ENCODE measurements at places on chromosomes 3 and 15. TPM values are rescaled to one million over a fixed set of nuclear protein-coding genes. Genes with fewer than 3 reads are reported as not detected.
A peak's percentile ranks its signal among the peaks of the same experiment; 100 is the strongest.

- H3K27ac ChIP-seq = no peak overlapping the region
- peak; percentile 10 for DNase-seq
- H3K27me3 ChIP-seq = no peaks in the 10 kb centered on the region
- peaks cover 11% of the 10 kb centered on the region for H3K36me3 ChIP-seq
- peaks cover 5% of the 10 kb centered on the region for H3K4me1 ChIP-seq
Observed at GRCh38 chr3:129461461-129462146, 21.6 kb downstream of the IFT122 start.

GRCh38 chr3:109921509-109921908 is 584.2 kb upstream of the DPPA4 start:
- H3K27ac ChIP-seq = no peak overlapping the region
- H3K4me3 ChIP-seq = no peak overlapping the region
- peaks cover 6% of the 10 kb centered on the region for H3K4me1 ChIP-seq
- DNase-seq = no peak
- H3K36me3 ChIP-seq = no peaks in the 10 kb centered on the region

DNA sequence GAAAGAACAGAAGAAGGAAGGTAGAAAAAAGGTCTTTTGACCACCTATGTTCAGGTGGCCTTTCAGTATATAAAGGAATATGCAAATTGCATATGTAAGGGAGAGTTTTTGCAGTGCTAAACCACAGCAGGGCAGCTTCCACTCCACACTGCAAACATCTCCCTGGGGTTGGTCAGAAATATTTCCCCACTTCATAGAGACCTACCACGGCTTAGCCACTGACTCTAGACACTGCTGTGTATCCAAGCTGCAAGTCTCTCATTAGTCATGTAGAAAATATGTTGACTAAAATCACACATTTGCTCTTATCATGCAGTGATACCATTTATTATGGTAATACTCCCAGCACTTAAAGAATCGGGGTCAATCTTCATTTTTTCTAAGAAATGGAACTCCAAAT is 214.9 kb upstream of the NR2F2 start:
- peaks cover 3% of the 10 kb centered on the region for H3K27me3 ChIP-seq
- H3K4me3 ChIP-seq = no peak overlapping the region
- no peak for DNase-seq
- H3K27ac ChIP-seq = no peak overlapping the region

- H3K4me1 ChIP-seq = no peaks in the 10 kb centered on the region
- H3K27me3 ChIP-seq = peaks cover 15% of the 10 kb centered on the region
- no peak overlapping the region for H3K4me3 ChIP-seq
- DNase-seq = peak; percentile 87
Observed at GRCh38 chr3:55690726-55691125, 203.6 kb upstream of the WNT5A start.

DNA sequence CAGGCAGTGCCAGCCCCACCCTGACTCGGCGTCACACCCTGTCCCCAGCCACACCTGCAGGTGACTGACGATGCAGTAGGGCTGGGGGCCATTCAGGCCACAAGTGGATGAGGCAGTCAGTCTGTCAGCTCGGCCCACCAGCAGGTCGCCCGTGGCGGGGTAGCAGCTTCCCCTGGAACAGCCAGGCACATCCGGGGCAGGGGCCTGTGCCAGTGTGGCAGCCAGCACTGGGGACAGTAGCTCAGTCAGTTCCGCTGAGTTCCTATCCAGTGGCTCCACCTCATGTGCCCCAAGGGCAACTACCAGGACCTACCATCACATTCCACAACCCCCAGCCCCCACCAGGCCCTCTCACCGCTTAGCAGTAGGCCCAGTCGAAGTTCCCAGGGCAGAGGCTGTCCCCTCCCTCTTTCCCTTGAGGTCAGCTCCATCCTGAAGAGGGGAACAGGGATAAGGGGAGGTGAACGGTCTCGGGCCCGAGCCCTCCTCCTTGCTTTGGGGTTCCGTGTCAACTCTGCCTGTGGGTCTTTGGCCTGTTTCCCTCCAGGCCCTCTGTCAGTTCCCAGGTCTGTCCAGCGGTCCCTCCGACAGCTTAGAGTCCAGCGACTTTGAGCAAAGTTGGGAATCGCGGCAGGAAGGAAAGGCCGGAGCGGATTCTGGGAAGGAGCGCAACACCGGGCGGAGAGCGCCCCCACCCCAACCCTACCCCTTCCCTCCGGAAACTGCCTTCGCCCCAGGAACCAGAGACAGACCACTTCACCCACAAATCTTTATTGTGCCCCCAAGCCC is at the start of gene LAMB2:
LAMB2 (minus strand) TSS at position 614 of the 789 bp plus-strand sequence; CDS start at position 431, 183 bp downstream.
- H3K27ac ChIP-seq = peak within 1 kb of the TSS; percentile 78
- H3K4me1 ChIP-seq = peaks cover 5% of the 10 kb centered on the region
- peak; percentile 94 for DNase-seq
- peaks cover 7% of the 10 kb centered on the region for H3K36me3 ChIP-seq
- H3K4me3 ChIP-seq = peak within 1 kb of the TSS; percentile 91
- no peaks in the 10 kb centered on the region for H3K27me3 ChIP-seq

DNA sequence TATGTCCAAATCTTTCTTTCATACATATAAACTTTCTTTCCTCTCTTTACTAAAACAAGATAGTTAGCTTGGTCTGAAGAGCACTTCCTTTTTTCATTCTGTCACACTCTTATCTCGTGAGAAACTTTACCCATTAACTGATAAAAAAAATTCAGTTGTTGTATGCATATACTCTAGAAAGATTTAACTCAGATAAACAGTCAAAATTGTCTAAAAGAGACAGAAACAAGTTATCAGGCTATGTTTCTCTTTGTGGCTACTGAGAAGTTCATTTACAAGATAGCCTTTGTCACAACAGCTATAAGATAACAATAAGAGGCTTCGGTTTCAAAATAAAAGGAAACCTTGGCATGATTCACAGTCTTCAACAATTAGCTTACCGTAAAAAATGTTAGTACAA is 235.7 kb upstream of the ATP10A start:
- H3K4me3 ChIP-seq = peak overlapping the region; percentile 20
- no peak overlapping the region for H3K27ac ChIP-seq

Gene HYAL2
- total RNA-seq = 61.1 TPM
